ENCODE measurements at places on chromosomes 13 and 19. TPM values are rescaled to one million over a fixed set of nuclear protein-coding genes. Genes with fewer than 3 reads are reported as not detected.

Gene SCN1B
- 32.8 TPM for total RNA-seq

Gene ZNF136
- 7.8 TPM for total RNA-seq

Gene ARL11
- total RNA-seq: not detected

Gene TPTE2
- not detected for total RNA-seq

Gene CALR
- 2,214 TPM for total RNA-seq

Gene CCL25
- total RNA-seq: not detected

Gene ZNF587
- 19.3 TPM for total RNA-seq

Gene PRPF31
- total RNA-seq: 54.7 TPM

Gene ACER1
- total RNA-seq: not detected

Gene TMPRSS9
- total RNA-seq: not detected

Gene CPAMD8
- total RNA-seq: 0.26 TPM

Gene ZNF383
- 4.7 TPM for total RNA-seq

Gene PLIN4
- total RNA-seq: 0.06 TPM

Gene STAP2
- total RNA-seq: 2.1 TPM

Gene LILRB3
- not detected for total RNA-seq
